Stomach (tissue), 19 donors: ENCODE measurements at places on chromosomes 12 and 14. TPM values are rescaled to one million over a fixed set of nuclear protein-coding genes. Genes with fewer than 3 reads are reported as not detected.

DEPDC4 gene
- total RNA-seq = 1.6 TPM

PIWIL1 gene
- total RNA-seq = not detected

GRCh38 chr12:108066583-108067577 lies 62.2 kb upstream of the WSCD2 start:
- DNase-seq = no peak

GRCh38 chr12:46432325-46432724 lies 59.8 kb upstream of the SLC38A2 start:
- no peak for DNase-seq

DNA sequence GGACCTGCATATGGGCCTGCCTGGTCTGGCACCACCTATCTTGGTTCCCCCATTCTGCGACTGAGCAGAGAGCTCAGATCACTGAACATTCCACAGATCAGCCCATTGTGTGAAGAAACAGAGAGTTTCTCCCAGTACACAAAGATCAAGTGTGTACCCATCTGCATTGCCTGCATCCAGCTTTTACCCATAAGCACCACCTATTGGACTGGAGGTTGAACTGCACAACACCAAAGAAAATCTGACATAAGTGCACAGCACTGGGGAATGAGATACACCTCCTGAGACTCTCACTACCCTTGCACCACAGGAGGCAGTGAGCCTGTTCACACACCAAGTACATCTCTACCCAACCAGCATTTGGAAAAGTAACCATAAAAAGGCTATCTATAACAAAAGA lies 362.6 kb upstream of the CLEC14A start:
- DNase-seq = no peak
